ENCODE measurements at places on chromosomes 6 and 20.

GRCh38 chr20:25083773-25084625 is 2.1 kb upstream of the VSX1 start:
- peak; percentile 64 for DNase-seq

GRCh38 chr20:58763076-58763475 is 70.5 kb downstream of the NPEPL1 start:
- no peak for DNase-seq

DNA sequence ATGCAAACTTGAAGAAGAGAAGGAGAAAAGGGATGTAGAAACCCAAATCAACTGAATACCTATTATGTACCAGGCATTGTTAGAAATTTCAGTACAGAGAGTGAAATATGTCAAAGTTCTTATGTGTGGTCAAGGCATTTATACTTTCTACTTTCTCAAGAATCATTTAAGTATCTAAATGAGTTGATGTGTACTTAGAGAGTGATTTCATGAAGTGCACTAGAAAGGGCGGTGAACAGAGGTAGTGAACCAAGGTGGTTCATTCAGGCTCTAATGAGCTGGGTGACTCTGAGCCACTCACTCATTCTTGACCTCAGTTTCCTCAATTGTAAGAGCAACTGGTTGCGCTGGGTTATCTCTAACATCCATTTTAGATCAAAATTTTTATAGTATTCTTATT is 3.3 kb downstream of the PDE7B start:
- DNase-seq = no peak

- no peak for DNase-seq
Observed at GRCh38 chr20:7137395-7138151, 370.1 kb downstream of the BMP2 start.

DNA sequence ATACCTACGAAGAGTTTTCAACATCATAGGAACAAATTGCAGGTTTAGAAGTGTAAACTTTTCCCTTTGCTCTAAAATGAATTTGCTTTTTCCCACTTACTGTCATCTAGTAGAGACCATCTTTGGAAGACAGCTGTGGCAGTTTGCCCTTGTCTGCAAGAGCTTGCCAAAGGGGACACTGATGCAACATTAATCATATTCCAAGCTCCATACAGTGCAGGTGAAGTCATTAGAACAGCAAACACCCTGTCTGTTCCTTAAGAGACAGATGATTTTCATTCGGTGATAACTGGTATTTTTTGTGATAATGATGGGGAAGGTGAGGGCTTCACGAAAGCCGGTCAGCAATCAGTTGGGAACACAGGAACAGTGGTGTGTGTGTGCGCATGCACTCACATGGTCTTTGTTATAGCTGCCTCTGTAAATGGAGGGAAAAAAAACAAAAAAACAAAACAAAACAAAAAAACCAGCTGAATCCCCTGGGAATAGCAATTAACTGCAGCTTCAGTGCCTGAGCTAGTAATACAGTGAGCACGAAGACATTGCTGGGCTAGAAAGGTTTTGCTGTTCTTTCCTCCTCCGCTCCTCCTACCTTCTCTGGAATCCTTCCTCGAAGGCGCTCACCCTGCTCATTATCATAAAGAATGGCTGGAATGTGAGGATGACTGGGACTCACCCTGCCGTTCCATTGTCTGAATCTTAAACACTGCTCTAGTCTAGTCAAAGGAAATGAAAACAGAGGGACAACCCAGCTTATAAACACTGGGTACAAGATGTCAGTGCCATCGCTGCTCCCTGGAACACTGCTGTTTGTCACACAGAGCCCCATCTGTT is 35.2 kb upstream of the KIF13A start:
- DNase-seq = no peak

DNA sequence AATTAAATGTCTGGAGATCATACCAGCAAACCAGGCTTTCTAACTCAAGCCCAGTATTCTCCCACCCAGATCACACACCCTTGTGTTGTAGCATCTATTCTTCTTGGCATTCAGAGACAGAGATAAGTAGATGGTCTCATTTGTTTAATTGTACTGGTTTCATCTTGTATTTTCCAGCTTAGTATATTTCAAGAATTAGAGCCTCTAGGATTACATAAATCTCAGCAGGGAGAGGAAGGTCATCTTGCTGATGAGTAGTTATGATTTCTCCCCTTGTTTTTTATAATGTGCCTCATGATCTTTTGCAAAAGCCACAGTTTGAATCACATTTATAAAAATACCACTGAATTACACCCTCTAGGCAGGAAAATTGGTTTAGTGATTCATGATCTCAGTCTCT is 106.6 kb upstream of the NRSN1 start:
- DNase-seq = no peak

GRCh38 chr20:17467120-17467655 is 64.0 kb downstream of the BFSP1 start:
- DNase-seq = no peak

GRCh38 chr6:40417031-40417430 is 170.1 kb downstream of the LRFN2 start:
- DNase-seq = no peak

DNA sequence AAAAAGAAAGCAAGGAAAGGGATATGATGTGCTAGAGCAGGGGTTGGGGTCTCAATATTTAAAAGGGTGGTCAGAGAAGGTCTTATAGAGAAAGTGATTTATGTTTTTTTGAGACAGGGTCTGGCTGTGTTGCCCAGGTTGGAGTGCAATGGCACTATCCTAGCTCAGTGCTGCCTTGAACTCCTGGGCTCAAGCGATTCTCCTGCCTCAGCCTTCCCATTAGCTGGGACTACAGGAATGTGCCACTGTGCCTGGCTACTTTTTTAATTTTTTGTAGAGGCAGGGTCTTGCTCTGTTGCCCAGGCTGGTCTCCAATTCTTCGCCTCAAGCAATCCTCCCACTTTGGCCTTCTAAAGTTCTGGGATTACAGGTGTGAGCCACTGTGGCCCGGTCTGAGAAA is 433.3 kb downstream of the CDC5L start:
- no peak for DNase-seq

- DNase-seq = no peak
Observed at GRCh38 chr20:58155148-58155925, 73.1 kb downstream of the ANKRD60 start.

DNA sequence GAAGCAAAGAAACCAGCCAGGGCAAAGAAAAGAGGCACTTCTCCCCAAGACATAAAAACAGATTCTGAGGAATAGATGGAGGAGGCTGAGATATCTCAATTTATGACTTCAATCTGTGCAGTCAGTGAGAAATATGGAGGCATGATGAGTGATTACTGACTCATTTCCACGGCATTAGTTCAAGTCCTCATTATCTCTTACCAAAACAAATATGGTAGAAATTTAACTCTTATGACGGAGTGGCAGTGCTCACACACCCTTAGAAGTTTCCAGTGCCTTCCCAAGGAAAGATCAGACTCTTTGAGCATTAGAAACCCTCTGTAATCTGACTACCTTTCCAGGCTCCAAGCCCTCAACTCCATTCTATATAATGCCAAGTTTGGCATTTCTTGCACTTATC is 364.1 kb downstream of the ARHGAP18 start:
- no peak for DNase-seq

GRCh38 chr20:50190251-50191064 is at the start of gene CEBPB:
Gene CEBPB (plus strand): TSS chr20:50190830. CDS start chr20:50191034, 204 bp downstream.
- DNase-seq = peak; percentile 78

DNA sequence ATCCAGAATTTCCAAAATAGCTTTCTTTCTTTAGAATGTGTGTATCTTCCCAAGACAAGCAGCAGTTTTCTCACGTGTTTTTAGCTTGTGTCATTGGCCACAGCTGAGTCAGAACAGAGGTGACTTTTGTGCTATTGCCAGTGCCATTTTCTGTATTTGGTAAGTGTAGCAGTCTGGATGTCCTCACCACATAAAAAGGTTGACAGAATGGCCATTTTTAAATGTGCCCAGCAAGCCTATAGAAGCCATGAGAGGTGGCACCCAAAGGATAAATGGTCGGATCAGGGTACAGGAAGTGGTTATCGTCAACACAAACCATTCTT is 269.5 kb upstream of the HSF2 start:
- DNase-seq = no peak

DNA sequence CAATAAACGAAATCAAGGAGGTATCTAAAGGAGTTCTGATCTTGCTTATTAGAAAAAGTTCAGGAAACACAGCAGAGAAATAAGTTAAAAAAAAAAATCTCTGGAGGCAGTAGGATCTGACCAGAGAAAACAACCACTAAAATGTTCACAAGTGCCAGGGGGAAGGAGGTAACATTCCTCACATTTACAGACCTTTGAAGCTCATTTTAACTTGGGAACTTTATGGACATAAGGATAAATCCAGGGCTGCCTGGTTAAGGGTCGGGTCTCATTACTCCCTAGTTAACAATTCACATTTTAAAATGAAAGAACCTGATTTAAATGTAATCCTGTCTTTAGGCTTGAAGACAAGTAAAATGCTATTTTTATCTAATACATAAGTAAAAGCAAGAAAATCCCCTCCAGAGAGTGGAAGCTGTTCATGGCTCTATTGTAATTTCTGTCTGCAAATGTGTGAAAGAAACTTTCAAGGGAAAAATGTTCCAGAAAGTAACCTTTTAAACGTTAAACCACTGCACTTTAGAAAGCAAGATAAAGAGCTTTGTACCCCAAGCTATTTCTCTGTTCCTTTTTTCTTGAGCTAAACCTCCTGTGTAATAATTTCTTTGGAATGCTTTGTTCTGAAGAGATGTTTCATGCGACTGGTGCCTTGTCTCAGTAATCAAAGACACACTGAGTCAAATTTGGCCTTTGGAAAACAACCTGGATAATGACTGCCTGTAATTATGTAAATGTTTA is 38.2 kb downstream of the MYLIP start:
- no peak for DNase-seq

DNA sequence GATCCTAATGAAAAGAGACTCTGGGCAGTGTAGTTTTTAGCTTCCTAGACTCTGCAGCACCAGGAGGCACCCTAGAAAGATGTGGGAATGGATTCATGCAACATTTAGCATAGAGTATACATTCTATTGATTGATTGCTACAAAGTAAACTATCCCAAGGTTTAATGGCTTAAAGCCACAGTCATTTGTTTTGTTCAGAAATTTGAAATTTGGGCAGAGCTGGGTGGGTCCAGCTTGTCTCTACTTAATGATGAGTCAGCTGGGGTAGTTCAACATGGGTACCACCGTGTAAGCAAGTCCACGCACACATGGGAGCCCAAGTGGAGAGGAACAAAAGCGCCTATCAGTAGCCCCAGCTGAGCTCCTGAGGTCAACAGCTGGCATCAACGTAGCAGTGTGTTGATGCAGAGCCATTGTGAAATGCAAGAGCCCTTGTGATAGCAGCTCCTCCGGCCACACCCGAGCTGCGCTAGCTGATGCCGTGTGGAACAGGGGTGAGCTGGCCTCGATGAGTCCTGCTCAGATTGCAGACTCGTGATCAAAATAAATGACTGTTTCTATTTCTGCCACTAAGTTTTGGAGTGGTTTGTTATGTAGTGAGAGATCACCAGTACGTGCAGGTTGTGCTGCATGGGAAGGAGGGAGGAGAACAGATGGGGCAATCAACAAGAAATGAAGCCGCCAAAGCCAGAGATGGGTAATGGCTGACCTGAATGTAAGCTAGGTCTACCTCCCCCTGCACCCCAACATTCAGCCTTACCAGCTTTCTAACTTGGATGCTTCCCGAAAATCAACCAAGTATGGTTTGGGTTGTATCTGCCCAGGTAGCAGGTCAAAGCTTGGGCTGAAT is 45.7 kb upstream of the TRAF3IP2 start:
- peak; percentile 43 for DNase-seq

DNA sequence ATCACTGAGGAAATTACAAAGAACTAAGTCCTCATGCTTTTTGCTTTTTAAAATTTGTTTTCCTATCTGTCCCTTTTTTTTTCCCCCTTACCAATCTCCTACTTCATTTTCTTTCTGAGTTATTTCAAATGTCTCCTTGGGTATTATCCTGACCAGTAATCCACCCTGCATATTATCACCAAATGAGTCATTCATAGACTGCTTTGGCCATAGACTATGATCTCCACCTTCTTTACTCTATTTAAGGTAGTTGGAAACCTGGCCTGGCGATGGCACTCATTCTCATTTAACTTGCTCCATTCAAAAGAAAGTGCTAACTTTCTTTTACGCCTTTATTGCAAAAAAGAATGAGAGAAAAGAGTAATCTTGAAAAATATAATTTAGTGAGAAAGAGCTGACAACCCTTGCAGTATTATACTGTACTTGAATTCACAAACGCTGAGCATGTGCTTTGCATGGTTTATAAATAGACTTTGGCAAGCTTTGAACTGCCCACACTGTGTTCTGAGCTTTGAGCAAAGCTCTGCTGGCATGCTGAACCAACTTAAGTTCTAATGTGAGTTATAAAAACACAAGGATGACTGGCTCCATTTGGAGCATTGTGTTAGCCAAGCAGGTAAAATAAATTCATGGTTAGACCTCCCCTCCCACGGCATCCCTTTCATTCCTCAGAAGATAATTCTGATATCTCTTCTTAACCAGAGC is 198.9 kb downstream of the NKAIN2 start:
- DNase-seq = no peak

- DNase-seq = no peak
Observed at GRCh38 chr6:10595731-10596664, 74.8 kb downstream of the GCNT2 start.

DNA sequence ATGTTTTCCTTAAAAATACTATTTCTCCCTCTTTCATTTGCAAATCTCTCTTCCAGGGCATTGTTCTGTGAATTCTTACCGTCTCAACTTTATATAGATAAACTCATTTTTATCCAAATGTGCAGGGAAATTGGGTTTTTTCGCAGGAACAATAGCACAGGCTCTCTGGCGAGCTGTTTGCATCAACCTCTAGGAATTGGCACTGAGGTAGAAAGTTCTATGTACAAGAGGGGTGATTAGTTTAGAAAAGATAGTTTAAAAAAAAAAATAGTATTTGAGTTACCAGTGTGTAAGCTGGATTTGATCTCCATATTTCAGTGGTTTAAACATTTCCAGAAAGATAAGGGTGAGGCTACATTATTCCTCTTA is 129.7 kb upstream of the BTN3A2 start:
- no peak for DNase-seq

- peak; percentile 20 for DNase-seq
Observed at GRCh38 chr20:1507276-1507675, 16.1 kb upstream of the SIRPB2 start.

Data from NCI-H524 (cell line).